ENCODE measurements at places on chromosomes 6 and 20.

DNA sequence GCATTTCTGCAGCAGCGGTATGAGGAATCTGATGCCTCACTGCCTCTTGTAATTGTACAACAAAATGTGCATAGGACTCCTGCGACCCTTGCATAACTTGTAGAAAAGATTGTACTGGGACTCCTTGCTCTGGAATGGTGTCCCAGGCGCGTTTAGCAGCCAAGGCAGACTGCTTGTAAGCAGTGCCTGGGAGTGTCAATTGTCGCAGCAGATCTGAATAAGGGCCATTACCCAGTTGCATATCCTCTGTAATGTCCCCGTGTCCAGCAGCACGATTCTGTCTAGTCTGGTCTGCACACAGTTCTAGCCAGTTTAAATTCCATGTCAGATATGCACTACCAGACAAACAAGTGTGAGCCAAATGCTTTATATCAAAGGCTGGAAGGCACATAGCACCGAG lies 70.7 kb upstream of the BTN3A2 start:
- DNase-seq = no peak

GRCh38 chr20:63194007-63194796 lies 21.7 kb downstream of the YTHDF1 start:
- DNase-seq = no peak

DNA sequence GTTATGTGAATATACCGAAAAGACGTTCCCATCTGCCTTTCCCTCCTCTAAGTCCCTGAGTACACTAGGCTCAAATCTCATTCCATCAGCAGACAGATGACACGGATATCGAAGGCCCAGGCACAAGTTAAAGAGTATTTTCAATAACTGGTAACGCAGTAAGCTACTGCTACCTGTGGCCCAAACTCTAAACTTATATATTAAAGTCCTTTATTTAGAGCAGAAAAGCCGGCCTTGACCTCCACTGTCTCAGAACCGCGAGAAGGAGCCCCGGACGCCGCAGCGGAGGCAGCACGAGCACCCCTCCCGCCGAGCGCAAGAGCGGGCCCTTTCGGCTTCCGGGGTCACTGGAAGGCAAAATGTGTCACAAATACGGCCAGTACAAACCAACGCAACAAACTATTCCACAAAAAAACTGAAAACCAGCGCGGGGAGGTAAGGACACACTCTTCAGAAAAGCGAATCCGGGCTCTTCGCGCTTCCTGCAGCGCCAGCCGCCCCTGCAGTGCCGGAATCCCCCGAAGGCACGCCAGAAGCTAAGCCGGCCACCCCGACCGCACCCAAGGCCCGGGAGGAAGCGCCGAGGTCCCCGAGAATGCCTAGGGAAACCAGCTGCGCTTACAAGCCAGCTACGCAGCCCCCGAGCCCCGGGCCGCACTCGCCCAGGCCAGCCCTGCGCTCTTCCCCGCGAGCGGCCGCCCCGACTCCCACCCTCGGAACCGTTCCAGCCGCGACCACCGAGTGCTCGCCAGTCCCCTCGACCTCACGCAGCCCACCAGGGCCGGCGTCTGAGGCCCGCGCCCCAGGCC lies 681 bp downstream of the DIDO1 start:
- DNase-seq = peak; percentile 41

- DNase-seq = no peak
Measured at GRCh38 chr20:9550871-9551270, 36.5 kb downstream of the LAMP5 start.

- DNase-seq = peak; percentile 47
Measured at GRCh38 chr20:7375905-7376304, 564.4 kb downstream of the HAO1 start.

DNA sequence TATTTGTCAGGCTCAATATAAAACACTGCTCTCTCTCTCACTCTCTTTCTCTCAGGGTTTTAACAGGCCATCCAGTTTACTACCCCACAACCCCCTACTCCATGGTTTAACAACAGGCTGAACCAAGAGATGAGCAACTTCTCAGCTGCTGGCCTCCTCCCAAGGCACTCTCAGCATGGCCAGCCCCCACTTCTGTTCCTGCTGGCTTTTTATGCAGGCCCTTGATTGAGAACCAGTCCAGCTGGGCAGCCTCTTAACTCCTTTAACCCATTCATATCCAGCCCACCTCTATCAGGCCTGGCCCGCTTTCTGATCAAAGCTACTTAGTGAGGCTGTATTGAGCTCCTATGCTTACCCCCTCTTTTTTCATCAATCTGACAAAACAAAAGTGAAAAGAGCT lies 346.8 kb upstream of the POU3F2 start:
- DNase-seq = no peak
